ENCODE measurements at places on chromosomes 7 and 10.

- DNase-seq: no peak
Observed at GRCh38 chr7:36275735-36276284, 113.9 kb upstream of the ANLN start.

DNA sequence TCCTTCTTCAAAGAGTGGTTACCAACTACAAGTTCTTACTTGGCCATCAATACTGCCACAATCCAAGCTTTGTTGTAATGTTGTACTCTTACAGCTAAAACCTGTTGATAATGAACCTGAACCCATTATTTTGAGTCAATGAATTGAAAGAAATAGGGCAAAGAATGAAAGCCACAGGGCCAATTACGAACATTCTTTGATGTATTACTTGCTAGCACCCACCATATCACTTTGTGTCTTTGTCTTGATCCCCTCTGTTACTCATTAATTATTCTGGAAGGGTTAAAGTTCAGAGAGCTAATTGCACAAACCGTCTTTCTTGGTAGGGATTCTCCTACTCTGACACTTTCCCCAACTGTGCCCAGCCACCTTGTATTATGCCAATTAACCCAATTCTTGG, 53.2 kb upstream of the TFEC start:
- DNase-seq: no peak

DNA sequence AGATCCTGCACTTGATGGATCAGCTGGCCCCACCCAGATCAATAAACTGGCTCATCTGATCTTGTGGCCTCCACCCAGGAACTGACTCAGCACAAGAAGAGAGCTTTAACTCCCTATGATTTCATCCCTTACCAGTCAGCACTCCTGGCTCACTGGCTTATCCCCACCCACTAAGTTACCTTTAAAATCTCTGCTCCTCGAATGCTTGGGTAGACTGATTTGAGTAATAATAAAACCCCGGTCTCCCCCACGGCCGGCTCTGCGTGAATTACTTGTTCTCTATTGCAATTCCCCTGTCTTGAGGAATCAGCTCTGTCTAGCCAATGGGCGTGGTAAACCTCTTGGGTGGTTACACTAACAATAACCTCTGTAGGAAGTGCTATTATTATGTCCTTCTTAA, 83.7 kb downstream of the MBL2 start:
- no peak for DNase-seq

DNA sequence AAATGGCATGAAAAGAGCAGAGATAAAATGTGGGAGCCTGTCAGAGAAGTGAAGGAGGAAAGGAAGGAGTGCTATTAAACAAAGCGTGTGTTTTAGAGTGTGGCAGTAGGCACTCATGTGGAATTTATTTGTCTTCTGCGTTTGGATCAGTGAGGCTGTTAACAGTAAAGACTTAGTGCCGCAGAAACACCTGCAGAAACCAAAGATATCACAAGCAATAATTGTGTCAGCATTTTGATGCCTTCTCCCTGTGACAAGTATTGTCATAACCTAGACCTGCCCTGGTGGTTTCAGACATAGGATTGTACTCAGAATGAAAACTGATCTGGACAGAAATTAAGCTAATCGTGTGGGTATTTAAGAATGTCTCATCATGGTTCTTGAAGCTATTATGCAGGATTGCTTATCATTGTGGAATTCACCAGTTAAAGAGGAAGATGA, 191.0 kb downstream of the CAMK1D start:
- DNase-seq: no peak

DNA sequence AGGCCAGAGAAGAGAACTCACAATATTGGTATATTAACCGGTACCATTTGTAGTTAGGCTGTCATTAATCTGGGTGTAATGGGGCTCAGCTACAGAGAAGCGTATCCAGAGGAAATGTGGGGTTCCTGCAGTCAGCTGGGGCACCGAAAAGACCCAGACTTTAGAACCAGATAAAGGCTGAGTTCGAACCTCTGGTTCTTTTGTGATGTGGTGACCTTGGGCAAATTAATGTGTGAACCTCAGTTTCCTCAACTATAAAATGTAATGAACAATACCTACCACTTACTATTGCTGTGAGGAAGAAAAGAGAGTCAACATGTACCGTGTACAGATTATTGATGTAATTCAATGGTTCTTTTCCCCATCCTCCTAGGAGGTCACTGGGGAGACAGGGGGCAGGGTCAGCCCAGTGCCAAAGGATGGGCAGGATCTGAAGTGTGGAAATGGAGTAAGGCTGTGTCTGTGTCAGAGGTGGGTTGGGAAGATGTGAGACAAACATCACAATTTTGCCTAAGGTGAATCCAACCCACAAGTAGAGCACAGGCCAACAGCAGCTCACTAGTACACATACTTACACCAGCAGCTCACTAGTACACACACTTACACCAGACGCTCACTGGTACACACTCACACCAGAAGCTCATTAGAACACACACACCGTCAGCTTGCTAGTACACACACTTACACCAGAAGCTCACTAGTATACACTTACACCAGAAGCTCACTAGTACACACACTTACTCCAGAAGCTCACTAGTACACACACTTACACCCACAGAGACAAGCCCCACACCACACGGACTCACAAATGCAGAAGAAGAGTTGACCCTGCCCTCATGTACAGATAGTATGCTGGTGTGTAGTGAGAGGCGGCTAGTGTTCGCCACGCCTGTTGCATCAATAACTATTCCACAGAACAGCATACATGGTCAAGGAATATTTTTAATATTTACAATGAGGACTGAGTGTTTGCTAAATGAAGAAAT, 28.0 kb downstream of the PRSS2 start:
- no peak for DNase-seq

- no peak for DNase-seq
Observed at GRCh38 chr7:36732806-36733205, 8.5 kb upstream of the AOAH start.

- no peak for DNase-seq
Observed at GRCh38 chr10:101256387-101256786, 27.1 kb upstream of the LBX1 start.

DNA sequence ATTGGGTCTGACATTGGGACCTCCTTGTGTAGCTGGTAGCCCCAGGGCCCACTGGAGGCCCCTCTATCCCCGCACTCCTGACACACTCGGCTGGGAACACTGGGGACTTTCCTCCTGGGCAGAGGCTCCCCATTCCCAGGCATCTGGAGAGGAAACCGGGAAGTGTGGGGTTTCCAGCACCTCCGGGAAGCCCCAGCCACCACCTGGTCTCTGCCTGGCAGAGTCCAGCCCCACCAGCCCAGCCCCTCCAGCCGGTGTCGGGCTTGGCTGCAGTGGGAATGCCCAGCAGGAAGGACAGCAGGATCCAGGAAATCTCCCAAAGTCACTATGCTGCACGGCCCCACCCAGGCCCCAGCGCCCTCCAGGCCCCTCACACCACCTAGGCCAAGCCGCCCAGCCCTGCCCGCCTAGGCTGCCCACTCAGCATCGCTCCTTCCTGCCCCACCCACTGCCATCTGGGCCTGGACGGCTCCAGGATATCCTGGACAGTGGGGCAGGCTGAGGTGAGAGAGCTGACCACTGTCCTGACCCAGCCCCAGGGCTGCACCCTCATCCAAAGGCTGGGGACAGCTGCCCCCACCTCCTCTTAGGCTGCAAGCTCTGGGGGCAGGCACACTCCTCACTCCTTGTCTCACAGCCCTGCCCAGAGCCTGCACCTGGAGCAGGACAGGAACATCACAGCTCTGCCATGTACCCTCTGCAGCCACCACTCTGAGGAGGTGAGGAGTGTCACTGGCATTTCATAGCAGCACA, 11.8 kb downstream of the RASGEF1A start:
- no peak for DNase-seq

DNA sequence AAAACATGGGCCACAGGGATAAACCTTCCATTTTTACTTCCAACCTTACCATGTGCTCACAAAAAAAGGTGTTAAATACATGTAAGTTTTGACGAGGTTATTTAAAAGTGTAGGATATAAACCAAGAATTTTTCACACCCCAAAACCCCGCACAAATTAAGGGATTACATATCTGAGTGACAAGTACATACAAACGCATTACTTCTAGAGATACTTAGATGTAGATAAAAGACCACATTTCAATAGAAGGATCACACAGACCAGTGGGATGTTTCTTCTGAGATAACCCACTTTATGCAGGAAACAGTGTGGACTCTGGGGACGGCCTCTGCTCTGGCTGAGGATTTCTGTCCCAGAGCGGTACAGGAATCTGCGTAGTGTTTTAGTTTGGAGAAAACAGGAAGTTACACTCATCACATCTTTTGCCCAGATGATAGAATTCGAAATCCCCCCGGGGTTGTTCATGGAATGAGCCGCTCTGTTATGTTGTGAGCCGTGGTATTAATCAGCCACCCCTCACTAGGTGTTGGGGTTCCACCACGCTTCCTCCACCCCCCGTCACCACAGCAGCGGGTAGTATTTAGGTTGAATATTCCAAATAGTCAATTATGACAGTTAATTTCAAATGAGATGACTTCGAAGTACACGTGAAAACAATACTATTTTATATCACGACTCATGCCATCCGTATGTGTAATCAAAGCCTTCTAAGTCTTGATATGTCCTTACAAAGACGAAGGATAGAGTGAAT, 1.3 kb upstream of the CUL1 start:
- DNase-seq: no peak

GRCh38 chr7:117269886-117270285, 53.0 kb downstream of the WNT2 start:
- no peak for DNase-seq

GRCh38 chr10:71088054-71088453, 124.3 kb upstream of the UNC5B start:
- no peak for DNase-seq

- DNase-seq: no peak
Observed at GRCh38 chr7:41030673-41031072, 672.2 kb downstream of the INHBA start.

DNA sequence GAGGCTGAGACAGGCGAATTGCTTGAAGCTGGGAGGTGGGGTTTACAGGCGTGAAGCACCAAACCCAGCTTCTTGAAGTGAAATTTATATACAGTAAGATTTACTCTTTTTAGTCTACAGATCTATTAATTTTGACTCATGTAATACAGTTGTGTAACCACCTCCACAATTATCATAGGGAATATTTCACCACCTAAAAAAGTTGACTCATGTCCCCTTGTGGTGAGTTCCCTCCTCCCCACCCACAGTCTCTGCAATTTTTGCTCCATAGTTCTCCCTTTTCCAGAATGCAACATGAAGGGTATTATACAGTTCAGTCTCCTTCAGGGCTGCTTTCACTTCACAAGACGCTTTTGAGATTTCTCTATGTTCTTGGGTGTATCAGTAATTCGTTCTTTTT, 156.8 kb downstream of the FAM107B start:
- DNase-seq: no peak

DNA sequence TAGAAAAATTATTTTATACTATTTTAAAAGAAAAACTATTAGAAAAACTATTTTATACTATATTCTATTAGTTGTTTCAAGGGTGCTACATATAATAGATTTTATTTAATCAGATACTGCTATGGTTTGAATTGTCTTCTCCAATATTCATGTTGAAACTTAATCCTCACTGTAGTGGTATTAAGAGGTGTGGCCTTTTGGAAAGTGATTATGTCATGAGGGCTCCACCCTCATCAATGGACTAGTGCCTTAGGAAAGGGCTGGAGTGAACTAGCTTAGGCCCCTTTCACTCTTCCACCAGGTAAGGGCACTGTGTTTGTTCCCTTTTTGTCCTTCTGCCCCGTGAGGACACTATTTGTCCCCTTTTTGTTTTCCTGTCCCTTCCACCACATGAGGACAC, 111.6 kb downstream of the ATE1 start:
- DNase-seq: no peak

- no peak for DNase-seq
Observed at GRCh38 chr10:49074836-49075682, 40.3 kb downstream of the VSTM4 start.

DNA sequence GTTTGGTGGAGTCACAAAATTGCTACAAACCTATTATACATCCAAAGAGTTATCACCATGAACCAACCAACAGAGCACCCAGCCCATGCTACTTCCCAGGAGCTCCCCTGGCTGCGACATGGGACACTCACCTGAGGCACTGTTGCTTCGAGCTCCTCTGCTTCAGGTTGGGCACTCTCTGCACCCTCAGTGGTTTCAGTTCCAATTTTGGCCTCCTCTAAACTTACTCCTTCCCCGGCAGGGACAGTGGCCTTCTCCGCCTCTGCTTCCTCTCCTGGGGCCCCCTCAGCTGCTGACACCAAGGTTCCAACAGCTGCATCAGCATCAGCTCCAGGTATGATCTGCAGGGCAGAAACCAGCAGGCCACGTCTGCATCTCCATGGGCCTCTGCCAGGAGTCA, 120.4 kb upstream of the TARP start:
- no peak for DNase-seq

All from NCI-H2029 (cell line).